ENCODE measurements at places on chromosomes 13 and 19.

DNA sequence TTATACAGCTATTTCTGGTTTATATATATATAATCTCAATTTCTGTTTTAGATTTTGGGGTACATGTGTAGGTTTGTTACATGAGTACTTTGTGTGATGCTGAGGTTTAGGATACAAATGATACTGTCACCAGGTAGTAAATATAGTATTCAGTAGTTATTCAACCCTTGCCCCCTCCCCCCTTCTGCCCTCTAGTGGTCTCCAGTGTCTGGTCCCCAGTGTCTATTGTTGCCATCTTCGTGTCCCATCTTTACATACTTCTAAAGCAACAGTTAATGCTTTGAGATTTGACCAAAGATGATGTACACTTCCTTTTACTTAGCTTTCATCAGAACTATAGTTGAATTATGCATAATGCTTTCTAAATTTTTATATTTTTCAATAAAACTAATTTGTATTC, 1623.4 kb upstream of the PRR20A start:
- no peak for DNase-seq

- no peak for DNase-seq
These were observed 450 bp downstream of the FBXW9 start for GRCh38 chr19:12695997-12696365.

GRCh38 chr13:111319998-111320911, at the start of gene TEX29:
Gene TEX29 (plus strand): TSS chr13:111320642. CDS start chr13:111320891, 249 bp downstream.
- DNase-seq, result no peak

GRCh38 chr13:24660023-24660741, 20.0 kb upstream of the ATP12A start:
- DNase-seq, result no peak

DNA sequence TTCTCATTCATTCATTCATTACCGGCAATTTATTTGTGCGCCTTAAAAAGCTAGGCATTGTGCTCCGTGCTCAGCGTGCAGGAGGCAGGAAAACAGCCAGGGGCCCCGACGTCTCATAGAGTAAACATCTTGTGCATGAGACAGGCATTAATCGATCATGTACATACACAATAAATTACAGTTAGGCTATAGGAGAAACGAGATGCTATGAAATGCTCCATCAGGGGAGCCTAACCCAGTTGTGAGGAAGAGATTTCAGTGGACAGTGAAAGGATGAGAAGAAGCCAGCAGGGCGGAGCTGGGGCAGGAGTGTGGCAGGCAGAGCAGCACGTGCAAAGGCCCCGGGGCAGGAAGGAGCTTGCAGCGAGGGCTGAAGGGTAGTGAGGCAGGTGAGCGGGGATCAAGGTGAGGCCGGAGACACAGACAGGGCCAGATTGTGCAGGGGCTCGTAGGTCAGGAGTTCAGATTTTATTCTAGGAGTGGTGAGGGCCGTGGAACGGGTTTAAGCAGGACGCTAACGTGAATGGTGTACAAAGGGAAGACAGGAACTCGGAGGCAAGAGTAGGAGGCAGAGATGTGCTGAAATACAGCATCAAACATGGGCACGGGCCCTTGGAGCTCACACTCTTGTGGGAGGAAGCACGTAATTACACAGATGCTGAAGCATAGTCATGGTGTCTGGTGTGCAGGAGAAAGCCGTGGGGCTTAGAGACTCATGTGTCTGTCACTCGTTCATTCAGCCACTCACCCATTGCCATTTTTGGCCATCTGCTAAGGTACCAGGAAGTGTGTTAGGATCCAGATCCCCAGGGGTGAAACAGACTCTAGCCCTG, 7.8 kb upstream of the CACNG6 start:
- no peak for DNase-seq

- no peak for DNase-seq
These were observed 12.0 kb upstream of the FBXL3 start for GRCh38 chr13:77038907-77039480.

DNA sequence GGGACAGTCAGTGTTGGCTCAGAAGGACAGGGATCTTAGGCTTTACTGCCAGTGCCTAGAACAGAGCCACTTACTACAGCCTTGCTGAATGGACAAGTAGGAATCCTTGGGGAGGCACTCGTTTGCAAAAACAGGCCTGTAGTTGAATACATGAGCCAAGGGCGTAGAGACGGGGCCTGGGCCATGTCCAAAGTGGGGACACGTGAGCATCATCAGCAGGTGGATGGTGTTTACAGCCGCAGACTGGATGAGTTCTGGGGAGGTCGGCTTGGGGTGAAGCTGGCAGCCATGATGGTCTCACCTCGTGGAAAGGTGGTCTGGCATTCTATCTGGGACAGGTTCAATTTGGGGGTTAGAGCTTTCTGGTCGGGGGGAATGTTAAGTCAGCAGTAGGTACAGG, 17.5 kb downstream of the RYR1 start:
- no peak for DNase-seq

GRCh38 chr19:29323440-29324290, 110.7 kb upstream of the UQCRFS1 start:
- DNase-seq, result no peak

- DNase-seq, result no peak
These were observed 39.6 kb upstream of the FREM2 start for GRCh38 chr13:38647312-38647711.
